ENCODE measurements at places on chromosomes 5 and 9. TPM values are rescaled to one million over a fixed set of nuclear protein-coding genes. Genes with fewer than 3 reads are reported as not detected.

IFNA13 gene
- not detected for total RNA-seq

HAVCR2 gene
- total RNA-seq, result 2.8 TPM

SMC2 gene
- total RNA-seq, result 23.5 TPM

MYMK gene
- 18.3 TPM for total RNA-seq

HK3 gene
- total RNA-seq, result 4.1 TPM

THBS4 gene
- 789 TPM for total RNA-seq

ARHGEF39 gene
- 1.0 TPM for total RNA-seq

GPR107 gene
- 30.0 TPM for total RNA-seq

PCDHGB4 gene
- 5.9 TPM for total RNA-seq

ZNG1C gene
- 32.5 TPM for total RNA-seq

RHOBTB3 gene
- 188 TPM for total RNA-seq

HINT2 gene
- total RNA-seq, result 18.1 TPM

DMGDH gene
- 1.8 TPM for total RNA-seq

FBXL7 gene
- 12.8 TPM for total RNA-seq

SPINK4 gene
- total RNA-seq, result not detected

HRH2 gene
- 1.7 TPM for total RNA-seq

GRCh38 chr5:128353441-128354107 is 184.5 kb downstream of the FBN2 start:
- DNase-seq, result no peak

DNA sequence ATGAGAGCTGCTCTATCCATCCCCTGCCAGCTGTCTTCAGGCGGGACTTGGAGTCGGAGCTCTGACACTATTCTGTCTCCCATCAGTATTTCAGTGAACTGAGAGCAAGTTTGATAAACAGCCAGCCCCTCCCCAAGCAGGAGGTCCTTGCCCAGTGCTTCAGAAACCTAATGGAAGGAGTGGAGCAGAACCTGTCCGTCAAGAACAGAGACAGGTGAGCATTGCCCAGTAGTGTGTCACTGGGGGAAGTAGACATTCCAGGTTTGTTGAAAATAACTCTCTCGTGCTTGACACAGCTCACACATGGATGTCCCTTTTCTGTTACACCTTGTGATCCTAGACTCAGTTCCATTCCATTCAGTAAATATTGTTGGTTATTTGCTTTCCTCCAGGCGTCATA is 13.2 kb upstream of the TLX3 start:
- no peak for DNase-seq

DNA sequence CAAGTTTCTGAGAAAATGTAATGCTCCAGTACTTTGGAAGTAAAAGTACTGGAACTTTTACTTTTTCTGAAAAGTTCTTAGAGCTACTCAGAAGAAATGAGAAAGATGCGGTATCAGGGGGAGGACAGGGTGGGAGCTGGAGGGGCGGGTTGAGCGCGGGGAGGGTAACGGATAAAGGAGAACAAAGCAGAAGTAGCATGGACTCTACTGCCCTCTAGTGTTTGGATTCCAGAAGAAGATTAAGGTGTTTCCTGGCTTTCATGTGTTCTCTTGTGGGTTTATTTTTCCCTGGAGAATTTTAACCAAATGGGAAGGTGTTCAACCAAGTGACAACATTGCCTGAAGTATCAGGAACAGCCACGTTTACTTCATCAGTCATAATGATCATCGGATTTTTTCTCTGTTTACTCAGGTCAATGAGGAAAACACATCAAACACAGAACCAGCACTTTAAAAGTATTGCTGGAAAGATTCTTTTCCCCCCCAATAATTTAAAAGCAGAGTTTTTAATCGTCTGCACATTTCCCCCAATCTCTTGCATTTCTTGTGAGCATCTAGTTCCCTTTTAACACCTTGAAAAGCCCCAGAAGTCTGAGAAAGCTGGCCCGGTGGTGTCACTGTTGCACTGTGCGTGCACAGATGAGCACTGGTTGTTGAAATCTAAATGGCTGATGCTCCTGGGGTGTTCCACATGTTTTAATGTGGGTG is 190.6 kb downstream of the MPDZ start:
- DNase-seq, result peak; percentile 83

GRCh38 chr5:40378396-40379177 is 301.1 kb upstream of the PTGER4 start:
- no peak for DNase-seq

DNA sequence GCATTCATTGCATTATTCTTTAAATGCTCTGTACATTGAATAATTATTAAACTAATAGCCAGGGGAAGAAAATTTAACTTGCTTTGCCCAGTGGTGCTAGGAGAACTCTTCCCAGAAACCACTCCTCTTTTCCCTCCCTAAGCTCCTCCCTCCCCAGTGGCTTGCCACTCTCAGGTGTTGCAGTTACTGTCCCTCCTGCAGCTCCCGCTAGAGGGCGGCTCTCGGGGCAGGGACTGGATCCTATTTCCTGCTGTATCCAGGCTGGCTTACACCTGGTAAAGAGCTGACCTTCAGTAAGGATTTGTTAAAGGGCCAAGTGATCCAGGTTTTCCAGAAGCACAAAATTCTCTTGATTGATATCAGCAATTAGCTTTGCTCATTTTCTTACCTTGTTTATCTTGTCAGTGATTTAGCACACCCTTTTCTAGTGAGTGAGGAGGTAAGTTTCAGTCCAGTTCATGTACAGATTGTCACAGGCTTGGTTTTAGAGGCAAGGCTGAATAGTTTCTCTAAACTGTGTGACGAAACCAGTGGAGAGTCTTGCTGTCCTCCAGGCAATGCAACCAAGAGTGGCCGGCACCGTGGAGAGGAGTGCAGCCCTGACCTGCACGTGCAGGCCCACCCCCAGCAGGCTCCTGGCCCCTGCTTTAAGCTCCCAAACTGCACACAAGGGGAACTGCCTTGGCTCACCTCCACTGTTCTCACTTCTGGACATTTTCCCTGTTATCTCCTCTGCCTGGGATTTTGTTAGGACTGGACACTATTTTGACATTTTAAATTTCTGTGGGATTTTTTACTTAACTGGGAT is 423.8 kb downstream of the SPOCK1 start:
- DNase-seq, result peak; percentile 41

GRCh38 chr9:87077986-87078385 is 130.7 kb upstream of the GAS1 start:
- no peak for DNase-seq

DNA sequence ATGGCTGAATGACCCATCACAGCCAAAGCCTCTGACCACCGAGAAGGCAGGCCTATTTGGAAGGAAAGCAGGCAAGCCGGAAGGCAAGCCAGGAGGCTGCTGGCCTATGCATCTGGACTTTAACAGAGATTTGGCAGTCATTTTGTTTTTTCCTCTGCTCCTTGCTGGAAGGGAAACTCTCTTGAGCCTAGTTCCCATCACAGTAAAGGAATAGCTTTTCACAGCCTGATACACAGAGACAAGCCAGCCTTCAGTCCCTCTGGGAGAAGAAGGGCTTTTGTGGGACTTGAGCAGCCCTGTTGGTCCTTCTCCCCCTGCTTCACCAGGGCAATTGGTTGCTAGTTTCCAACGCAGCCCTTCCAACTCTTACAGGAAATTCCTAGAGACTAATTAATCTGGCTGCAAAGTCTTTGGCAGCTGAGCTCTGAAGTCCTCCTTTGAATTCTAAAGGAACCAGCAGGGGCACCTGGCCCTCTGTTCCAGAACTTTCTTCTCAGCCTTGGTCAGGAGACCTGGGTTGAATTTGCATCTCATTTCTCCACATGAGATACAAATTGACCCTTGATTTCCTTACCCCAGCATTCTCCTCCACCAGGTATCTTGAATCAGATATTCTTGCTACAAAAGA is 157.3 kb upstream of the EPB41L4A start:
- DNase-seq, result peak; percentile 48

GRCh38 chr5:134130239-134130945 is 15.9 kb downstream of the TCF7 start:
- DNase-seq, result no peak

- no peak for DNase-seq
Measured at GRCh38 chr5:168931638-168932345, 352.6 kb upstream of the PANK3 start.

DNA sequence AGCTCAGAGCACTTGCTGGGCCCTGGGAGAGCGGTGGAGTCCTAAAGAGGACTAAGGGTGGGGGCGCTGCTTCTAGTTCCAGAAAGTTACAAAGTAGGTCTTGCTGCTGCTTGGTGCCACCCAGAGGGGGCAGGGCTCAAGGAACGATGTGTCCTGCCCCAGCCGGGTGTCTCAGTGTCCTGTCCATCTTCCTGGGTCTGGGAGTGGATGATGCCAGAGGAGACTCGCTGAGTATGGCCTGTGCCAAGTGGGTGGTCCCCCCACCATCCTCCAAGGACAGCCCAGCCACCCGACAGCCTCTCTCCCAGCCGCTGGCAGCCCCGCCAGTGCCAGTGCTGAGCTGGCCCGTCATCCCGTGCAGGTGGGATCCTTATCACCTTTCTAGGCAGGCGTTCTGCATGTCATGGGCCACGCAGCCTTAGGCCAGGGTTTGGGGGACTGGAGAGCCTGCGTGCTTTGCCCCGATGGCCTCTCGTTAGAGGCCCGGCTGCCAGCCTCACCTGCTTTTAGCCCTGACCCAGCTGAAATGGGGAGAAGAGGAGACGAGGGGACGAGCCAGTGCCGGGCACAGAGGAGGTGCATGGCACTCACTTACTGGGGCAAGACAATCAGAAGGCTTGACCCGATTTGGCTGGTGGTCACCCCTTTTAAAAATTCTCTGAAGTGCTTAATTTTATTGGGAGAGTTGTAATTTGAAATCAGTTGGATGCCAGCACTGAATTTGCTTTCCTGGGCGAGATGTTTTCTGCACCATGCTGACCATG is 5.6 kb downstream of the WNK2 start:
- no peak for DNase-seq

GRCh38 chr9:121296213-121297127 is 28.5 kb downstream of the GSN start:
- no peak for DNase-seq

GRCh38 chr5:168925160-168925559 is 346.0 kb upstream of the PANK3 start:
- DNase-seq, result no peak

DNA sequence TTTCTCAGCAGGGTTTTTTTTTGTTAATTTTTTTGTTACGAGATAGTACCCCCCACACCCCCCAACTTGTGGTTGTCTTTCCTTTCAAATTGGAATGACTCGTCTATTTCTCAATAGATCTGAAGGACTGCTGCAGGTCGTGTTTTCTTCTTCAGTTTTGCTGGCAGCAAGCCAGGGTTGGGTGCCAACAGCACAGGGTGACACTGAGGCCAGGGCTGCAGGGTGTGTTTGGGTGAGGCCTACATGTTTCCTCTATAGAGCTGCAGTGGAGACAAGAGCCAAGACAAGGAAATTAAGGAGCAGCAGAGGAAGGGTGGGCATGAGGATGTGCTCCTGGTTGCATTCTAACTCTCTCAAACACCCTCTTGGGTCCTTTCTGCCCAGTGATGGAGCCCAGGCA is 52.2 kb downstream of the NXNL2 start:
- no peak for DNase-seq

- DNase-seq, result no peak
Measured at GRCh38 chr5:175001876-175002645, 277.7 kb downstream of the MSX2 start.

DNA sequence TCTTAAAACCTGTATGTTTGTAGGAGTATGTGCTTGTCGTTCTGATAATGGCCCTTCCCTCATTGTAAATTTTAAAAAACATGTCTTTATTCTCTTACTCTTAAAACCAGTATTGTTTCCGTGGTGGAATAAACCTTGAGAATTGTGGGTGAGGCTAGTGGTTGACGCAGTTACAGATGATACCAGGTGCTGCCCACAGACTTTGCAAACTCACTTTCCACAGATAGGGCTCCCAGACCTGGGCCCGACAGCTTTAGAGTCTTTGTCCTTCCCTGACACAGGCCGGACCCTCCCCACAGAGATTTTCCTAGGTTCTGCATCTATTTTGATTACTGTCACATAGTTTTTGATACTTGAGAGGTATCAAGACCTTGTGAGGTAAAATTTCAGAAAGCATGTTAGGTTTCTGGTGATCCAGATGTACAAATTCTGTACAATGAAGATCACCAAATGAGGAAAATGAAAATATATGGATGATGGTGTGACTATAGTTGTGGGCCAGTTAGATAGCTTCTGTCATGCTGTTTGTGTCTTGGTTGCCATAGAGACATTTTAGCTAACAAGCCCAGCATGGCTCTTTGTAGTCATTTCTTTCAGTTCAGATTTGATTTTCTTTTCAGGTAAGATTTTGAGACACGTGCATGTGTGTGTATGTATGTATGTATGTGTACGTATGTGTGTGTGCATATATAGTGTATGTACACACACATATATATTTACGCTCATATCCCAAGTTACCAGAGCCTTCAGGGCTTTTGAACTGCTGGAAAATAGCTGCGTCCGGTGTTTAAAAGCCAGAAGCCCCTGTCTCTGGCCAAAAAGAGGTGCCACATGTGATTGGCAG is 33.8 kb downstream of the DMRT1 start:
- no peak for DNase-seq

GRCh38 chr5:136615251-136616119 is 250.1 kb upstream of the TRPC7 start:
- DNase-seq, result no peak

GRCh38 chr5:90881626-90882150 is 323.1 kb downstream of the ADGRV1 start:
- DNase-seq, result no peak

DNA sequence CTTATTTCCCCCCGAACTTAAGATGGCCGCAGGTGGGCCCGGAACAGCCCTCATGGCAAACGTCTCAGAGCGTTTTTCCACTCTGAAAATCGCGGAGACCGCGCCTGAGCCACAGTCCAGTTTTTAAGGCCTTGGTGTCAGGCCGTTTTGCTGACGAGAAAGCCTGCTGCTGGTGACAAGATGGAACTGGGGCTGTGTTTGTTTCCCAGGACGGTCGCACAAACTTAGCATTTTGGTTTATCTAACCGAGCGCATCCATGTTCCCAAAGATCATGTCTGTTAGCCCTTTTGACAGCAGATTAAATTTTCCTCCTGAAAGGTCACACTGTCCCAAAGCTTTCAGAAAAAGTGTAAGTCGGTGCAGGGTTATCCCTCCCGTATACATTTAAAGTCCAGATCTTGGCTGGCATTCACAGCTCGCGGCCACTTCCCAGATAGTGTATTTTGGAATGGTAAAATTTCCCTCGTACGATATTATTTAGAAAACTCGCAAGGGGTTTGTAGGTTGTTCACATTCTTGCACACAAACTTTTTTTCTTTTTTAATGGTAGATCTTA is 812 bp downstream of the SREK1 start:
- no peak for DNase-seq

DNA sequence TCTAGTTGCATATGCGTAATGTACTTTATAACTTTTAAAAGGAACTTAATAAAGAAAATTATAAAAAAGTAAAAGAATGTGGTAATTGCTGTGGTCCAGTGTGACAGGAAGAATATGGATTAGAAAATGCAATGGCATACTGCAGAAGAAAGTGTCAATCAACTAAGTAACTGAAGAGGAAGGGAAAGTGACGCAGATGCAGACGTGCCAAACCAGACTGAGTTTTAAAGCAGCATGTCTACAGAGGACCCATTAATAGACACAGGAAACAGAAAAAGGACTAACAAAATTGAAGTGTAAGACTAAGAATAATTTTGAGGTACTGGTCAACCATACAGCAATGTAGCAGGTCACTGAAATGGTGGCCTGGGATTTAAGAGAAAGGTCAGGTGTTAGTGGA is 73.3 kb downstream of the DPYSL3 start:
- no peak for DNase-seq

Data from tongue (tissue), 3 donors.